NCI-H1436 (cell line): ENCODE measurements at places on chromosomes 12 and 14.

DNA sequence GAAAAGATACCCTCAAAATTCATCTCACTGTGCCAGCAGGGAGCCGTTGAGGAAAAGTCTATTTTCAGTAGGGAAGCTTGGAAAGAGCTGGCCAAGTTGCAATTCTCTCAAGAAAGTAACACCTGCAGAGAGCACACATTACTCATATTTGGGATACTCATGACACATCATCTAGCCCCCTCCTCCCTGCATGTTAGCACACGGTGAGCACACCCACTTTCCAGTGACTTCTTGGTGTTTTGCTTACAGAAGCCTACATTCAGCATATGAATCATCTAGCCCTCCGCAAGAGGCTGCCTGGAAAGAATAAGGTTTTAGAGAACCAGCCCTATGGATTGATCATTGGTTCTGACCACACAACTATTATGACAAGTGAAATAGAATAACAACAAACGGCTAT lies 124.5 kb downstream of the PTPRO start:
- DNase-seq = no peak

DNA sequence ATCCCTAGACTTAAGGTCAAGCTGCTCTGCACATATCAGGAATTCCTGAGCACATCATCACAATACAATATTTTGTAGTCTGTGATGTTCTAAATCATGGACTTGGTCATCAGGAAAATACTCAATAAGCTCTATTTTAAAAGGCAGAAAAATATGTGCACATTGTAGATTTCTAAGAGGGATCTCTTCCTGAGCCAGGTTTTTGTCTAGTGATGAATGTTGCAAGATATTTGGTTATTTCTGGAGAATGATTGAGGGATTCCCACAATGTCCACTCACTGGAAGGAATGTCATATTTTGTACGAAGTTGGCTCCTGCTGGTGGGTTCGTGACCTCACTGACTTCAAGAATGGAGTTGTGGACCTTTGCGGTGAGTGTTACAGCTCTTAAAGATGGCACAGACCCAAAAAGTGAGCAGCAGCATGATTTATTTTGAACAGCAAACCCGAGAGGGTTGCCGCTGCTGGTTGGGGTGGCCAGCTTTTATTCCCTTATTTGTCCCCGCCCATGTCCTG lies 300.9 kb upstream of the DCN start:
- no peak for DNase-seq

- no peak for DNase-seq
Observed at GRCh38 chr12:70609203-70609602, 28.0 kb downstream of the PTPRB start.

DNA sequence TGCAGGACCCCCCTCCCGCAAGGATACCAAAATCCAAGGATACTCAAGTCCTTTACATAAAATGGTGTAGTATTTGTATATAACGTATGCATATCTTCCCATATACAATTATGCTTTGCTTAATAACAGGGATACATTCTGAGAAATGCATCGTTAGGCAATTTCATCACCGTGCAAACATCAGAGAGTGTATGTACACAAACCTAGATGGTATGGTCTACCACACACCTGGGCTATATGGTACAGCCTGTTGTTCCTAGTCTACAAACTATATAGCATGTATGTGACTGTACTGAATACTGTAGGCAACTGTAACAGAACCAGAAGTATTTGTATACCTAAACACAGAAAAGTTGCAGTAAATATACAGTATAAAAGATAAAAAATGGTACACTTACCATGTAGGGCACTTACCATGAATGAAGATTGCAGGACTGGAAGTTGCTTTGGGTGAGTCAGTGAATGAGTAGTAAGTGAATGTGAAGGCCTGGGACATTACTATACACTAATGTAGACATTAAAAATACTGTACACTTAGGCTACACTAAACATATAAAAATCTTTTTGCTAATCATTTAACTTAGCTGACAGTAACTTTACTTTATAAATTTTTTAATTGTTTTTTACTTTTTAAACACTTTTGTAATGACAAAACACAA lies 141.1 kb downstream of the SLC41A2 start:
- no peak for DNase-seq

- DNase-seq = no peak
Observed at GRCh38 chr12:104480012-104480411, 23.3 kb downstream of the CHST11 start.

GRCh38 chr12:2351161-2351560 lies 298.4 kb downstream of the CACNA1C start:
- DNase-seq = no peak

DNA sequence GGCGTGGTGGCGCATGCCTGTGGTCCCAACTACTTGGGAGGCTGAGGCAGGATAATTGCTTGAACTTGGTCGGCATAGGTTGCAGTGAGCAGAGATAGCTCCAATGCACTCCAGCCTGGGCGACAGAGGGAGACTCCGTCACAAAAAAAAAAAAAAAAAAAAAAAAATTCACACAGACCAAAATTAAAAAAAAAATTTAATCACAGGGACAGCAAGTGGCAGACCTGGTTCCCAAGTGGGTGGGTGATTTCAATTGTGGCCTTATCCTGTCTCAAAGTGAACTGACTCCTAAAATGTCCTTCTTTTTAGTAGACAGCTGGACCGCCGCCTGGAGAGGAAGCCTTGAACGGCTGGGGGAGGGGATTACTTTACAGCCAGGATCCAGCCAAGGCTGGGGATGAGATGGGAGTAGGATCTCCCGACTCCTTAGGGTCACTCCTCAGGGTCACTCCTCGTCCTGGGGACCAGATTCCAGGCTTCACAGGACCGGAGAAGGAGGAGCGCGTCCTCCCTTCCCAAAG lies 1.5 kb upstream of the KCNH3 start:
- DNase-seq = no peak

GRCh38 chr12:6964605-6965025 lies 5.8 kb downstream of the PHB2 start:
- no peak for DNase-seq
